Fibroblast of skin of scalp (primary cell): ENCODE measurements at places on chromosomes 16 and 17.

GRCh38 chr16:87203060-87203656, 114.0 kb downstream of the C16orf95 start:
- DNase-seq, result peak; percentile 97

- peak; percentile 63 for DNase-seq
These were observed 96.7 kb upstream of the CDH5 start for GRCh38 chr16:66269617-66270332.

- DNase-seq, result peak; percentile 61
These were observed 9.3 kb downstream of the GJD3 start for GRCh38 chr17:40355123-40355803.

GRCh38 chr16:12147681-12148080, 171.1 kb downstream of the SNX29 start:
- no peak for DNase-seq

DNA sequence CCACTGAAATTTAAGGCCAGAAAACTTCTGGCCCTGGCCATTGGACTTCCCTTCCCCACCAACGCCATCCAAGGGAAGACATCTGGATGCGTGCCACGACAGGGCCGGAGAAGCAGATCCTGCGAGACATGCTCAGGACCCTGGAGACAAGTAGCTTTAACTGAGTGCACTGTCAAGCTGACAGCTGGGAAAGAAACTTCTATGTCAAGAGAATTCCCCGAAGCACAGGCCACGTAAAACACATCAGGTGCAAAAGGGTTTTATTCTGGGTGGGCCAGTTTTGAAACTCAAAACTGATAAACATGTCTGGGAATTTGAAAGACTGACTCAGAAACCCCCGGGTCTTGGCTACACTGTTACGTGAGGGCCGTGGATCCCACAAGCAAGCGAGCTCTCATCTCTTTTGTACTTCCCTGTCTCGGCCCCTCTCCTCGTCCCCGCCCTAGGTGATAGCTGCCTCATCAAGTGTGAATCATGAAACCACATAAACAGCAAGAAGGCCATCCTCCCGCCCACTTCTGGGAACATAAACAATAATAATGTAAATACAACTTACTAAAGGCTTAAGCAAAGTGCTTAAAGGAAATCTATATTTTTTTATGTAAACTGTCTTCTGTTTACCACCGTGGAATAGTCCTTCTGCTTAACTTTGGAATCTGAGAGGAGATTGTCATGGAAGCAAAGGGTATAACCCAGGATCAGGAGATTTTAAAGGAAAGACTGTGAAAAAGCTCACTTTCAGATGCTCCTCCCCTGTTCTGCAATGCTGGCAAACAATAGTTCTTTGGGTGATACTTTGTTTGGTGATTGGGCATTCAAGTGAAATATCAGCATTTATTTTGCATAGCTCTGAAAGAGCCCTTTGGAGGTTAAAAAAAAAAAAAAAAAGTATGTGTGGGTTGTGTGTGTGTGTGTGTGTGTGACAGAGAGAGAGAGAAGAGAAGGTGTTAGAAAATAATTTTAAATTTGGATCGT, 406.0 kb upstream of the MAF start:
- DNase-seq, result no peak

DNA sequence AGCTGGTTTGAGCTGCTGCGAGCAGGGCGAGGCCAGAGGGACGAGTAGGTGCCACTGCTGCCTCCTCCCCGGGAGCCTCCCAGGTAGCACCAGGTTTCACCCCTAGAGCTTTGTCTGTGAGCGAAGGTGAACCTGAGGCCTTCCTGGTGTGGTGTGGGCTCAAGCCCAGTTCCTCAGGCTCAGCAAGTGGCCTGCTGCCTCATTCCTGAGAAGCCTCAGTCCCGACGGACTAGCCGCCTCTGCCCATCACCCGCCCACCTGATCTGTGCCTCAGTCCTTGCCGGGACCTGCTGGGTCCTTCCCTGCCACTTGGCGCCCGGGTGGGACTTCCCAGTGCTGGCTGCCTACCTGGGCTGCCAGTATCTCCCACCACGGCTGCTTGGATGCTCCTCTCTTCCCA, 1.7 kb downstream of the NLRC3 start:
- DNase-seq, result no peak

- no peak for DNase-seq
These were observed 579 bp upstream of the CYBA start for GRCh38 chr16:88651276-88651988.

GRCh38 chr16:2040041-2040786, 7.4 kb downstream of the NTHL1 start:
- no peak for DNase-seq

GRCh38 chr16:68640972-68641371, 4.1 kb upstream of the CDH3 start:
- peak; percentile 33 for DNase-seq

DNA sequence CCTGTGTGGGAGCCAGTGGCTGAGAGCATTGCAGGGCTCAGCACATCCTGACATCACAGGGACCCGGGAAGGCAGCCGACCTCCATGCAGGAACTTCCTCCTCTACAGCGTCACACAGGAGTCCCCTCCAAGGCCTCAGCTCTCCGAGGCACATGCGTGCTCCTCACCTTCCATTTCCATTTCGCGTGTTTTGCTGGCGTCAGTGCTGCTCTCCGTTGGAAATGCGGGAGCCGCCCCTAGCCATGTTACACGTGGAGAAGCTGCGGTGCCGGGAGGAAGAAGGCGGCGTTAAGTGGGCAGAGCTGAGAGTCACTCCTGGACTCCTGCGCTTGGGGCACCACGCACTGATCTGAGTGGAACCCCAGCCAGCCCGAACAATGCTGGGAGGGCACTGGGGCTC, 25.2 kb upstream of the CRISPLD2 start:
- DNase-seq, result no peak

DNA sequence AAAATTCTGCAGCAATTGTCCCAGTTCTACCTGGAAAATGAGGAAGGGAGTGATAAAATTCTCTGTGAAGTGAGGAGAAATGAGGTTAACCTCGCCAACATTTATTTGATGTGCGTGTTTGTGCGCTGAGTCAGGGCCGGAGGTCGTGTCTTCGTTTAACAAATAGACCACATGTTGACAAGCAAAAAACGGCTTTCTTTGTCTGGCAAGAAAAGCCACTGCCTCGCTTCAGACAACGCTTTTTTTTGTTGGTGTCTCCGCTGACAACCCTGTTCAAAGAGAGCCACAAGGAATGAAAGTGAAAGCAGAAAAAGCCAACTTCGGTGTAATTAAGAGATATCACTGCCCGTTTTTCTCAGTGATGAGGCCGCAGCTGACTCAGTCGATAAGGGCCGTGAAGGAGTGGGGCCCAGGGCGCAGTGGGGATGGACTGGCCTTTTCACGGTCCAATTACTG, 510.6 kb downstream of the CDH13 start:
- peak; percentile 69 for DNase-seq

DNA sequence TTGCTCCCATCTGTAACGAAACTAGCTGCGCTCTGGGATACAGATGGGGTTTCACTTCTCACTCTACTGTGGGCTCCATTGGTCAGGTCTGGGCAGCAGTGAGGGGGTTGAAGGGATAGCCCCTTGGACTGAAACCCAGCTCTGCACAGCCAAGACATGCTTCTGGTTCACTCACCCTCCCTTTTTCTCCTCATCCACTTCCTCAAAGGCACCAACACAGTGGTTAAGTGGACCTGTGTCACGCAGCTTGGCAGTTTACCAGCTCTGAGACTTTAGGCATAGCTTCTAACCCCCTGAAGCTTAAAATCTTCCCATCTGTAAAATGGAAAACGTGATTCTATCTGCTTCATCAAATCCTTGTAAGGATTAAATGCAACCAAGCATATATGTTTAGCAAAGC, 11.5 kb upstream of the KRT38 start:
- no peak for DNase-seq

GRCh38 chr16:56408379-56409098, 16.8 kb downstream of the AMFR start:
- DNase-seq, result no peak

GRCh38 chr16:2478279-2478678, 3.4 kb downstream of the TBC1D24 start:
- no peak for DNase-seq

DNA sequence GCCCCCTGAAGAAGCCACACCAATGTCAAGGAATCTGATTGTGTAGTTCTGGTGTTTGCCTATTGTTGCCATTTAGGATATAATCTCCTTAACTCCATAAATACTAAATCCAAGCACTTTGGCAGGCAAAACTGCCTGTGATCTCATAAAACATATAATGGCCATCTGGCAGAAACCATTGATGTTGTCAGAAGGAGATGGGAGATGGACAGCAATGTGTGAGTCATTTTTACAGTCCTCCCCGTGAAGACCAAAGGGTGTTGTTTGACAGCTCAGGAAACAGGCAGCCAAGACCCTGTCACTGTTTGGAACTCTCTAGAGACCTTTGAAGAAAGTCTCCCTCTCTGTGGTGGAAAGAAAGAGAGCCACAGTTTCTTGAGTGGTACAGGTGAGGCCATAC, 454.1 kb downstream of the HS3ST3B1 start:
- peak; percentile 44 for DNase-seq

GRCh38 chr16:13809765-13810164, 110.2 kb upstream of the ERCC4 start:
- no peak for DNase-seq

DNA sequence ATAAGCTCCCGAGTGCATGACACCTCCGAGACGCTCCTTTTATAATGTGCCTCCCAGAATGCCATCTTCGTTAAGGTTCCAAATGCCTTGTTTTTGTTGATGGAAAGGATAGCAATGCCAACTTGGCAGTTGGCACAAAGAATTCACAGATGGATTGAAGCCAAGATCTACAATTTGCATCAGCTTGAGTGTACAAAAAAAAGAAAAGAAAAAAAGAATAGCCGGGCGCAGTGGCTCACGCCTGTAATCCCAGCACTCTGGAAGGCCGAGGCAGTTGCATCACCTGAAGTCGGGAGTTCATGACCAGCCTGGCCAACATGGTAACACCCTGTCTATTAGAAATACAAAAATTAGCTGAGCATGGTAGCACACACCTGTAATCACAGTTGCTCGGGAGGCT, 7.6 kb downstream of the TBC1D16 start:
- no peak for DNase-seq
